ENCODE measurements at places on chromosomes 6 and 20.
A peak's percentile ranks its signal among the peaks of the same experiment; 100 is the strongest.

DNA sequence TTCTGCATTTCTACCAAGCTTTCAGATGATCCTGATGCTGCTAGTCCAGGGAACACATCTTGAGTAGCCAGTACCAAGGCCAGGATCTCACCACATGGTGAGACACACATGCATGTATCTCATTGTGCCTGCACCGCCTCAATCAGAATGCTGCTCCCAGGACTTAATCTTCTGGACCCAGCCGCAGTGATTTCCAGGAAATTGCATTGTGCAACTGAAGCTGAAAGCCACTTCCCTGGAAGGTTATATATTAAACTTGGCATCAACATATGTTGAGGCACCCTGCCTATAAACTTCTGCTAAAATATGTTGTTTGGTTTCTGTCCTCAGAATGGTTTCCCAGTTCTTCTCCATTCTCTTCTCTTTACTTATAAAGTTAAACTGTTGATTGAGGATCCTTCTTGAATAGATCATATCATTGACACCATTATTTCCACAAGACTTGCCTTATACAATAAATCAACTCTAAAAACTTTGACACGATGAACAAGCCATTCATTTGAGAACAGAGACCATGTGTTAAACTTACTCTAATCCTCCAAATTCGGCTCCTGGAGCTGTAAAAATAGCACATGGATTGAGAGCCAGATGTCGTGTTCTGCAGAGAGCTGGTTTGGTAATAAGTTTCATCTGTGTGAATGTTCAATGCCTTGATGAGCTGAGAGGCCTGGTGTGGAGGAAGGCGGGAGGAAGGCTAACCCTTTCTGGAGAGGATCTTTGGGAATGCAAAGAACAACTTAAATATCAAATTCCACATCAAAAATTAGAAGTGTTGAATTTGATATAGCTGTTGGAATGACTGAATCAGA lies 65.0 kb upstream of the PCSK2 start:
- DNase-seq = no peak

DNA sequence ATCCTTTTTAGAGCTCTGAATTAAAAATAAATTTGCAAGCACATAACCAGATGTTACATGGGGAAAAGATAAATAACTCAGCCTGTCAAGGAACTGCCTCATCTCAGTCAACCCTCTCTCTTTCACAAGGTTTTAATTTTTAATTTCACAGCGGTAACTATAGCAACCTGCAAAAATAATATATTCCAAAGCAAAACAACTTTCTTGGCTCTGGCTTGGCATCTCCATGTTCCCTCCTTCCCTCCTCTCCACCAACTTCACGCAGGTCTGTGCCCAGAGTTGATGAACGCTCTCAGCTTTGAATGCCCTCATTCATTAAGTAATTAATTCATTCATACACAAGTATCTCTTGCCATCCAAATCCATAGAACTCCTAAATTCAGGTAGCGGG lies 32.5 kb upstream of the SIRPA start:
- no peak for DNase-seq

- no peak for DNase-seq
These were observed 81.9 kb downstream of the PLCB1 start for GRCh38 chr20:8213831-8214587.

- DNase-seq = no peak
These were observed 19.9 kb downstream of the TPD52L1 start for GRCh38 chr6:125173341-125174095.

DNA sequence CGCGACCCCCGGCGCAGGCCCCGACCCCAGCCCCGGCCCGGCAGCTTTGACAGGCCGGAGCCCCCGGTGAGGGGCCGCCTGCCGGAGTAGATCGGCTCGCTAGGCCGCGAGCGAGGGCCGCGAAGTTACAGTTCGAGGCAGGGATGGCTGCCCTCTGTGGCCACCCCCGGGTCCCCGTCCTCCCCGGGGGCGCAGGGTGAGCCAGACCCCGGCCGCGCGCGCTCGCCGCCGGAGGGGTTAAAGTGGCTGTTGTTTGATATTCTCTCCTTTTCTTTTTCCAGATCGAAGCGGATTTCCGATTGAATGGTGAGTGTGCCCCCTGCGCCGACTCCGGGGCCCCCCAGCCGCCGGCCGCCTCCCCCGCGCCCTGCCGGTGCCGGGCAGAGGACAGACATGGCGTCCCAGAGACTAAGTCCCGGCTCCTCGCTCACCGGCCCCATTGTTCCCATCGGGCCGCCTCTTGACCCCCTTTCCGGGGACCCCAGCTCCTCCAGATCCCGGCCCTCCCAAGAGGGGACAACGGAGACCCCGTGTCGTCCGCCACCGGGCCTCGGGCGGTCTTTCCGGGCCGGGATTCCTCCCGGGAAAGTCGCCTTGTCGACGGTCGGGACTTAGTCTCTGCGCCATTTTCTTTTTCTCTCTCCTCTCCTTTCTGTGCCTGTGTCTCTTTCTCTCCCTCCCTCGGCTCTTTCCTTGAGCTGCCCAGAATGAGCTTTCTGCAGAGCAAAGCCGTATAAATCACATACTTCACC lies 704 bp downstream of the TOP1 start:
- peak; percentile 33 for DNase-seq

All from cardiac fibroblast (primary cell).